Left kidney (tissue), 8 donors: ENCODE measurements at places on chromosomes 3 and 15. TPM values are rescaled to one million over a fixed set of nuclear protein-coding genes. Genes with fewer than 3 reads are reported as not detected.
A peak's percentile ranks its signal among the peaks of the same experiment; 100 is the strongest.

DNA sequence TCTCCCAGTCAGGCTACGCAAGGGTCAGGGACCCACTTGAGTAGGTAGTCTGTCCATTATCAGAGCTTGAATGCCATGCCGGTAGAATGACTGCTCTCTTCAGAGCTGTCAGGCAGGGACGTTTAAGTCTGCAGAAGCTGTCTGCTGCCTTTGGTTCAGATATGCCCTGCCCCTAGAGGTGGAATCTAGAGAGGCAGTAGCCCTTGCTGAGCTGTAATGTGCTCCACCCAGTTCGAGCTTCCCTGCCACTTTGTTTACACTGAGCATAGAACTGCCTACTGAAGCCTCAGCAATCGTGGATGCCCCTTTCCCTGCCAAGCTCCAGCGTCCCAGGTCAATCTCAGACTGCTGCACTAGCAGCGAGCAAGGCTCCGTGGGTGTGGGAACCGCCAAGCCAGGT, 57.5 kb upstream of the SETMAR start:
- DNase-seq: no peak

GRCh38 chr3:165895919-165896318, 58.7 kb upstream of the BCHE start:
- DNase-seq: no peak

- DNase-seq: no peak
Observed at GRCh38 chr3:142645236-142645793, 49.1 kb downstream of the PLS1 start.

Gene PRTG
- 15.8 TPM for polyA plus RNA-seq

Gene PCLAF
- polyA plus RNA-seq: 54.7 TPM

- DNase-seq: no peak
Observed at GRCh38 chr3:172877011-172877410, 126.5 kb downstream of the ECT2 start.

Gene NOX5
- polyA plus RNA-seq: 1.5 TPM

DNA sequence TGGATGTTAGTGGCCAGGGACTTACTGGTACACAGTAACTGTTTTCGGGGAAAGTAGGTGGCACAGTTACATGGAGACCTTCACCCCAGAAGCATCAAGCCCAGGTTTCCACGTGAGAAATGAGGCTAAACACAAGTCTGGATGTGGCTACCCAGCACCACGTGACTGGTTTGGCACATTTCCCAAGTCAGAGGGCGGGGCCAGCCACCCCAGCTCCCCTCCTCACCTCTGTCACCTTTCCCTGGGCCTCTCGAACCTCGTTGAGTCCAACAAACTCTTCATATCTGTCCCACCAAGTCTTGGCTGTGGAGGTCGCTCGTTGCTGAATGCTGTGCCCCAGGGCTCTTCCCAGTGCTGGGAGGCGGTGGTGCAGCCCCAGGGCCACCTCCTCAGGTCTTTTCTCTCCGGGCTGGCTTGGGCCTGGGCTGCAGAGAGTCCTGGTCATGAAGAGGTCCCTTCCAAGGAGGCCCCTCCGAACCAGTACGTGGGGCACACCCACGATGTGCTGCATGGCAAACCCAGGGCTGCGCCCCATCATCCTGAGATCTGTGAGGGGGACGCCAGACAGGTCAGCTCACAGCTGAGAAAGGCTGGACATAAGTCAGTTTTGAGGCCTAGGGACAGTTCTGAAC, 4.8 kb upstream of the PLXNB1 start:
- no peak for DNase-seq

DNA sequence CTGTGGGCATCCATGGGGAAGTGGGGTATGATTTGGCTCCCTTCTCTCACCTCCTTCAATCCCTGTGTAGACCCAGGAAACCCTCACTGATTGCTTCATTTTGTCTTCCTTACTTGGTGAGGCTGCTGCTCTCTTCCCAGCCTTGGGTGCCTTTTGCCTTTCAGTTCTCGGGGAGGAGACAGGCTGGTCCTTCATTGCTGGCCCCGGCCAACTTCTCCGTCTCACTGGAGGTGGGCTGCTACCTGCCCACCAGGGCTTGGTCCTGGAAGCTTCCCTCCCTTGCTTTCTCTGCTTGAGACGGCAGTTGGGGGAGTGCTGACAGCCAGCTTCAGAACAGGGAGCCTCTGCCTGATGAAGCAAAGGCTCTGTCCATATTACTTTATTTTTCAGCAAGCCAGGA, 4.7 kb downstream of the FOXL2 start:
- DNase-seq: no peak

DNA sequence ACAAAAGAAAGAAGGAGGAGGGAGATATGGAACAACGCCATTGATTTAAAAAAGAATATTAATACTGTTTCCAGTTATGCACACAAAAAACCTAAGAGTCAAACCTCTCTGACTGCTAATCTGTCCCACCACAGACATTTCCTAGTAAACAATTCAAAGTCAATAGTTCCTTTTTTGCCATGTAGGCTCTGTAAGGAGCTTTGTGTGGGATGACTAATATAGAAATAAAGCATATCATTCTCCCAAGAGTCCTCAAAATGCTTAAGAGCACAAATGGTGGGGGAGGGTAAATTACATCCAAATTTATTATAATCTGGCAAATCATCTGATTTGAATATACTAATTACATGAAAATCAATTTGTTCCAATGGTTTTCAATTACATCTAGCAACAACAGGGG, 155.9 kb upstream of the CNTN4 start:
- DNase-seq: no peak

DNA sequence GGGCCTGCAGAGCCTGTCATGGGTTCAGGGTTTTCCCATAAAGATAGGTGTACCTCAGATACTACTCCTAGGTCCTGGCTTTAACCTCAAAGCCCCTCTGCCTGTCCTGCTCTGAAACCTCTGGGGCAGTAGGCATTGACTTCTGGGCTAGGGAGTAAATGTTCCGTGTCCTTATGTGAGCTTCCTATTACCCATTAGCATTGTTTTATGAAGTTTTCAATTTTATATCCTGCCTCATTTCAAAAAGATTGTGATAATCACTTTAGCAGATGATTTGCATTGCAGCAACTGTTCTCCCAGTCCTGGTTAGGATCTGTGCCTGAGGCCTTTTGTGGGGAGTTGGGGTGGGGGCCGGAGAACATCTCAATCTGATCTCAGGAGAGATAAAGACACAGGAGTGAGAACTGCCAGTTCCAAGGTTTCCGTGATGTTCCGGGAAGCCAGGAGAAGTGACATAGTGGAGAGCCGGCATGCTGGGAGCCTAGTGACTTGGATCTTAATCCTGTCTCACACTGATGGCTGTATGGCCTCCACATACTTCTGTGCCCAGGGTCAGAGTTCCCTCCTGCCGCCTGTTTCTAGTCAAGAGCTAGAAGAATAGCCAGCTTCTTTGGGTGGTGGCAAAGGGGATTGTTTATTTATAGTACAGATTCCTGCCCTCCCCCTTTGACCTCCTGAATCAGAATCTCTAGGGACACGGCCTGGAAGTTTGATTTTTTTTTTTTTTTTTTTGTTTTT, 10.6 kb downstream of the TPM1 start:
- DNase-seq: no peak

- no peak for DNase-seq
Observed at GRCh38 chr3:114452256-114452655, 158.4 kb downstream of the TIGIT start.

Gene ZNF592
- polyA plus RNA-seq: 32.2 TPM

Gene HRH1
- polyA plus RNA-seq: 2.0 TPM

Gene BRK1
- polyA plus RNA-seq: 194 TPM

- no peak for DNase-seq
Observed at GRCh38 chr3:192077795-192078497, 617.0 kb downstream of the PYDC2 start.

DNA sequence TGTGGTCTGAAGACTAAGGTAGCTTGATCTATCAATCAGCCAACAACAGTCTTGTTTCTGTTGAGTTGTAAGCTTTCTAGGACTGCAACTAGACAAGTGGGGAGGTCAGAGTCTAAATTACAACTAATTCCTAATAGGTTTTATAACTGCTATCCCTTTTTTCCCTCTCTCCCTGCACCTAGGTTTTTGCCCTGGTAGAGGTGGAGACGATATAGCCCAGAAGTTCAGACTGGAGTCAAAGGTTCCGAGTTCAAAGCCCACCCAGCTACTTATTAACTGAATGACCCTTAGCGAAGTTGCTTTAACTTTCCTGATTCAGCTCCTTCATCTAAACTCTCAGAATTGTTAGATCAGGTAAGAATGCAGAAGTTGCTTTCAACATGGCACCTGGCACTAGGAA, 100.6 kb downstream of the IGF2BP2 start:
- no peak for DNase-seq

DNA sequence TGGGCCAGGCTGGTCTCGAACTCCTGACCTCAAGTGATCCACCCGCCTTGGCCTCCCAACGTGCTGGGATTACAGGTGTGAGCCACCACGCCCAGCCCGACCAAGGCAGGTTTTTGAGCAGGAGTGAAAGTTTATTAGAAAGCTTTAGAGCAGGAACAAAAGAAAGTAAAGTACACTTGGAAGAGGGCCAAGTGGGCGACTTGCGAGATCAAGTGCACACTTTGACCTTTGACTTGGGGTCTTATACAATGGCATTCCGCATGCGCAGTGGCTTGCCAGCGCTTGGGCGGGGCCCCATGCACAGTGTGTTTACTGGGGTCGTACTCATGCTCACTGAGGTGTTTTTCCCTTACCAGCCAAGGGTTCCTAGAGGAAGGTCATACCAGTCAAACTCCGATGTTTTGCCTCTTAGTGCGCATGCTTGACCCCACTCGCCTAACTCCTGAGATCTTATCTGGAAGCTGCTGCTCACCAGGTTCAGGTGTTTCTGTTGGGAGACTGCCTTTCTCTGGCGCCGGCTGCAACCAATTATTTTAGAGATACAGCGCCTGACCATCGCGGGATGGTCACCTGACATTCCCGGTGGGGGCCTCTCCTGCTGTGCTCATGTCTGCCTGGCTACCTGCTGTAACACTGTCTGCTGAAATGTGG, 46.9 kb upstream of the FLNB start:
- DNase-seq: no peak

GRCh38 chr15:54618120-54618519, 578.6 kb downstream of the RSL24D1 start:
- DNase-seq: no peak

- DNase-seq: no peak
Observed at GRCh38 chr3:48662145-48662752, 437 bp downstream of the CELSR3 start.

Gene NR2E3
- 1.0 TPM for polyA plus RNA-seq

DNA sequence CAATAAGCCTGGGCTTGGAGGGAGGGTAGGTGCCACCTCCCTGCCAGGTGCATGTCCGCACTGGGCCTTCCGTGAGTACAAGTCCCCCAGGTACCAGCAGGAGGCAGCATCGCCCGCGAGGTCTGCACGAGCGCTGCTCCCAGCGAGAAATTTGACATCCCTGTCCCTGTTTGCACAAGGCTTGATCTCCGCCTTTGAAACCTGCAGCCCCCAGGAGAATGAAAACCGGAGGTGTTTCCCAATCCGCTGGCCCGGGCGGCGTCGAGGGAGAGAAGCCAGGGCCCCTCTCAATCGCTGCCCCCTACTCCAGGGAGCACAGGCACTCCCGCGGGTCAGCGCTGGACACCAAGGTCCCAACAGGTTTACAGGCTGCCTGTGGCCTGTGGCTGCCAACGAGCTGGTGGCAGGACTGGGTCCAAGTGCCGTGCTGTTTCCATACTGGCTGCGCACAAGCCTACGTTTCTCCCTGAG, 961 bp downstream of the HAPLN3 start:
- DNase-seq: no peak

Gene GP9
- 0.47 TPM for polyA plus RNA-seq

GRCh38 chr15:100202309-100202960, 139.3 kb downstream of the ADAMTS17 start:
- no peak for DNase-seq

GRCh38 chr3:82416830-82417229, 655.4 kb upstream of the GBE1 start:
- DNase-seq: no peak

DNA sequence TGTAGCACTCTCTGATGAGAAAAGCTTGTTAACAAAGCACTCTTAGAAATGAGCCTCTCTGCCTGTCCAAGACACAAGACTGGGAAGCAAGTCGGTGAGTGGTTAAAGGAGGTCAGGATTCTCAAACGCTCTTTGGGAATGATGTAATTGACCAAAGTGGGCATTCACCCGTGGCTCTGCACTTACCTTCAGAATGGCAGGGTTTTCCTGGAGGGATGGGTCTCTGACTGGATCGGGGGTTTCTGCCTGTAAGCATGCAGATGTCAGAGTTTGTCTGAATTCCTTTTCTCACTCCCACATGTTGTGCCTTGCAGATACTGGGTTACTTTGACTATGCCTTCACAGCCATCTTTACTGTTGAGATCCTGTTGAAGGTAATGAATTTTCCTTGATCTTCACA, 106.3 kb downstream of the CHDH start:
- no peak for DNase-seq

- no peak for DNase-seq
Observed at GRCh38 chr15:49686599-49686998, 65.8 kb downstream of the DTWD1 start.

GRCh38 chr3:113223475-113224281, 12.3 kb downstream of the BOC start:
- no peak for DNase-seq

DNA sequence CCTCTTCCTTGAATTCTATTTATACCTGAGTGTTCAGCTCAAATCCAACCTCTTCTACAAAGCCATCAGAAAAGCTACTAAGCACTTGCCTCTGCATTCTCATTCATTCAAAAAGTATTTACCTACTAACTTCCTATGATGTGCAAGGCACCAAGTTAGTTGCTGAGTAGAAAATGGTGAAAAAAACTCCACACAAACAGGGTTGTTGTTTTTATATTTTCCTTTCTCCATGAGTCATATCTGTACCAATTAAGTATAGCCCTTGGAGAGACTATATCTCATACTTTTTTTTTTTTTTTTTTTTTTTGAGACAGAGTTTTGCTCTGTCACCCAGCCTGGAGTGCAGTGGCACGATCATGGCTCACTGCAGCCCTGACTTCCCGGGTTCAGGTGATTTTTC, 67.7 kb downstream of the IGF2BP2 start:
- no peak for DNase-seq

Gene ZDHHC23
- polyA plus RNA-seq: 20.9 TPM

Gene COLQ
- 10.1 TPM for polyA plus RNA-seq

Gene TMEM212
- polyA plus RNA-seq: 0.32 TPM

DNA sequence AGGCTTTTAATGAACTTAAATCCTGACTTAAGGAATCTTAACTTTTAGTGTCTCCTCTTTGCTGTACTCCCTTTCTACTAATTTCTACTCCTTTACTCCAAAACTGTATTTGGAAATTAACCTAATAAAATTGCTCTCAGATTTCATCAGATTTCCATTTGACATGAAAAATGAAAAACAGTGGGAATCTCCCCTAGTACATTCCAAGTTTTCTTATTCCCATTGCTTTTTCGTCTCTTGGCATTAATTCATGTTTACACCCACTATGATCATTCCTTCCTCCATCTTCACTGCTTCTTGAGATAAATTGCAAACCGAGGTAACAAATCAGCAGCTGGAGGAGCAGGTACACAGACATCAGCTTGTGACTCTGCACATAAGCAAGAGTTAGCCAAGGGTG, 208.7 kb downstream of the VGLL3 start:
- DNase-seq: no peak

- DNase-seq: peak; percentile 28
Observed at GRCh38 chr15:43270676-43271306, 4.1 kb upstream of the TGM5 start.

- DNase-seq: no peak
Observed at GRCh38 chr3:117726776-117727175, 1017.2 kb downstream of the TUSC7 start.

- no peak for DNase-seq
Observed at GRCh38 chr3:152296971-152297370, 28.2 kb downstream of the MBNL1 start.

- DNase-seq: peak; percentile 10
Observed at GRCh38 chr3:143236226-143236964, 116.8 kb downstream of the CHST2 start.
